Pericardium fibroblast (primary cell): ENCODE measurements at places on chromosomes 3 and 15. TPM values are rescaled to one million over a fixed set of nuclear protein-coding genes. Genes with fewer than 3 reads are reported as not detected.

EIF4A2 gene
- total RNA-seq: 267 and 306 TPM in 2 replicates

KPNA1 gene
- 16.3 and 18.7 TPM in 2 replicates for total RNA-seq

MRPS22 gene
- 47.5 and 50.0 TPM in 2 replicates for total RNA-seq

TUSC7 gene
- not detected in 2 replicates for total RNA-seq

STAB1 gene
- total RNA-seq: 0.47 and 1.4 TPM in 2 replicates

IQCH gene
- total RNA-seq: 0.60 and 1.9 TPM in 2 replicates
